Lower lobe of right lung (tissue), 2 donors: ENCODE measurements at places on chromosomes 11 and 22.
A peak's percentile ranks its signal among the peaks of the same experiment; 100 is the strongest.

DNA sequence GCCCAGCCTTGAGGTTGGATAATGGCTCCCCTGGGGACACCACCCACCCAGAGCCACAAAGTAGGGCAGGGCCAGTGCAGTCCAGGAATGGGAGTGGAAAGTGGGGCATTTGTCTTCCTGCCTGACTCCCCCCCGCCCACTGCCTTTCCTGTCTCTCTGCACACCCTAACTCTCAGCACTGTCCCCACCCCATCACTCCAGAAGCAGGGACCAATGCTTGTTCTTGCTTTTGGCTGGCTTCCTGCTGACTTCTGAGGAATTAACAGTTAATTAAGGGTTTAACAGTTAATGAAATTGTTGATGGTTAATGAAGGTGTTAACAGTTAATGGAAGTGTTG is 4.7 kb downstream of the PITPNM1 start:
- DNase-seq: no peak
- peaks cover 56% of the 10 kb centered on the region for H3K36me3 ChIP-seq
- H3K27me3 ChIP-seq: no peaks in the 10 kb centered on the region
- H3K4me1 ChIP-seq: peaks cover 12% of the 10 kb centered on the region
- H3K4me3 ChIP-seq: no peak overlapping the region
- no peak overlapping the region for H3K27ac ChIP-seq

DNA sequence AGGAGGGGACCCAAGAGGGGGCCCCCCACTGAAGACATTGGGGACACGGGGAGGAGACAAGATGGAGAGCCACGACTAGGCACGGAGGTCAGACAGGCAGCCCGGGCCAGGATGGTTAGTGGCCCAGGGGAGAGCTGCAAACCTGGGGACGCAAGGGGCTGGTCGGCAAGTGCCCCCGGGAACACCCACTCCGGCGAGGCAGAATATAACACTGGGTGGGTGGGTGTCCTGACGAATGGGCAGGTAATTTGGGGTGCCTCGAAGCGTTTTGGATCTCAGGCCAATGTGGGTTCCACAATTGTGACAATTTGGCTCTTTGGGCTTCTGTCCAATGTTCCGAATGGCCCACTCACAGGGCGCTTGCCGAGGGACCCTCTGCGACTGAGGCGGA is 9.9 kb downstream of the IGF2 start:
- H3K36me3 ChIP-seq: no peaks in the 10 kb centered on the region
- no peaks in the 10 kb centered on the region for H3K4me1 ChIP-seq
- H3K27me3 ChIP-seq: peaks cover 28% of the 10 kb centered on the region
- no peak for DNase-seq

DNA sequence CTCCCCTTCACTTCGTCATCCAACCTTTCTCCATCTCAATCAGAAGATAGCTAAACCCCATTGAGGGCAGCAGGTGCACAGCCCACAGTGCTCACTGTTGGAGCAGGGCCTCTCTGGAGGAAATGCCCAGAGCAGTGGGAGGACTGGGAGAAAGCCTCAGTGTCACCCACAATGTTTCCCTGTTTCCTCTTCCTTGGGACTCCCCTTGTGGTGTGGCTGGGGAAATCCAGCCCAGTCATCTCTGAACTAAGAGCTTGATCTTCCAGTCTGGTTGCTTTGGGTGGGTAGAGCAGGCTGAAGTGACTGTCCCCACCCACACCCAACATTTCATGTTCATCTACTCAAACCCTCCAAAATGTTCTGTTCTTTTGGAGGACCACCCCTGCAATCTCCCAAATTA is 29.8 kb upstream of the EED start:
- H3K36me3 ChIP-seq: no peaks in the 10 kb centered on the region
- no peaks in the 10 kb centered on the region for H3K27me3 ChIP-seq
- H3K4me3 ChIP-seq: no peak overlapping the region
- DNase-seq: no peak

DNA sequence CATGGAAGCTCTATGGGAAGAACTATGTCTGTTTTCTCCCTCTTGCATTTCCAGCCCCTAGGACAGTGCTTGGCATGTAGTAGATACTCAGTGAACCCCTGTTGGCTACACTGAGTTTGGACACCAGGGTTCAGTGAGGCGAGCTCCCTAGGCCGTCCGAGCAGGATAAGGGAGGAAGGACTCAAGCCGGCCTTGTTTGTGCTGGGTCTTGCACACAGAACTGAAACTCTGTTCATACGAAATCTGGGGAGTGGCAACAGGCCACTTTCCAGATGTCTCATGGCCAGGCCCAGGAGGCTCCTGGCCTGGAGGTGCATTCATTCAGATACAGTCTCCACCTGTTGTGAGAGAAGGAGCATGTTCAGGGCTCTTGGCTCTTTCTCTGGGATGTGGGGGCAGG is 23.6 kb upstream of the LMO1 start:
- H3K27ac ChIP-seq: no peak overlapping the region
- H3K4me1 ChIP-seq: peaks cover 12% of the 10 kb centered on the region
- H3K4me3 ChIP-seq: no peak overlapping the region
- H3K36me3 ChIP-seq: no peaks in the 10 kb centered on the region

DNA sequence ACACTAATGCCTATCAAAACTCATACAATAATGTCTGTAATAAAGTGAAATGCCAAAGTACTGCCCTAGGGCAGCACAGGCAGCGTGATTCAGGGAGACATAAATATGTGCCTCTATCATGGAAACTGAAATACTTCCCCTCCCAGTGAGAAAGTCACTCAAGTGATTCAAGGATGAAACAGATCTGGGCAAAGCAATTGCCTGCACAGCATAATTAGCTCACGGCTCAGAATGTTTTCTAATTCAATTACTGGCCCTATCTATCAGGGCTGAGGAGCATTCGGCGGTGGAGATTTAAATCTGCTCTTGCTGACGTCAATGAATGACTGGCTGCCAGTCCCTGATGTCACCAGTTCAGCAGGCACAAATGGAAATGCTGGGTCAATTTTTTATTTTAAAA is 27.7 kb upstream of the PPP2R1B start:
- no peak overlapping the region for H3K27ac ChIP-seq
- no peaks in the 10 kb centered on the region for H3K27me3 ChIP-seq
- H3K4me1 ChIP-seq: no peaks in the 10 kb centered on the region
- peaks cover 13% of the 10 kb centered on the region for H3K36me3 ChIP-seq

DNA sequence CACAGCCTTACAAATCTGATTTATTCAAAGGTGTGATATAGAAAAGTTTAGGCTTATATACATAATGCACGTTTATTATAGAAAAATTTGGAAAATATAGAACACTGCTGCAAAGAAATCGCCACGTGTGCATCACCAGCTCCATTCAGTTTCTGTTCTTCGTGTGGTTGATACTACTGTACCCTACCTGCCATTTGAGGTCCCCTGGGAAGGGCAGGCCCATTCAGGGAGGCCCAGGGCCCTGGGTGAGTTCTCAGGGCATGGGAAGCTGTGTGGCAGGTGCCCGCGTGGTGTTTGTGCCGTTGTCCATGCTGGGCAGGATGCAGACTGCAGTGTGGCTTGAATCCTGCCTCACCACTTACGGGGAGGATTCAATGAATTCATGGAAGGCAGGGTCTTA is 60.8 kb downstream of the TBC1D22A start:
- H3K27ac ChIP-seq: no peak overlapping the region
- peaks cover 13% of the 10 kb centered on the region for H3K36me3 ChIP-seq
- no peak overlapping the region for H3K4me3 ChIP-seq
- no peaks in the 10 kb centered on the region for H3K27me3 ChIP-seq
- peaks cover 6% of the 10 kb centered on the region for H3K4me1 ChIP-seq
- DNase-seq: no peak

GRCh38 chr11:120828847-120829246 is 195.1 kb upstream of the TBCEL start:
- no peaks in the 10 kb centered on the region for H3K36me3 ChIP-seq
- H3K27ac ChIP-seq: no peak overlapping the region
- peaks cover 4% of the 10 kb centered on the region for H3K27me3 ChIP-seq
- DNase-seq: no peak
- H3K4me1 ChIP-seq: no peaks in the 10 kb centered on the region

- peak overlapping the region; percentile 77 for H3K27ac ChIP-seq
- DNase-seq: peak; percentile 54
- no peak overlapping the region for H3K4me3 ChIP-seq
Measured at GRCh38 chr22:27726686-27727449, 74.7 kb downstream of the MN1 start.

GRCh38 chr11:63564056-63564774 is 1.0 kb upstream of the PLAAT2 start:
- peaks cover 35% of the 10 kb centered on the region for H3K4me1 ChIP-seq
- no peaks in the 10 kb centered on the region for H3K36me3 ChIP-seq
- DNase-seq: no peak
- H3K4me3 ChIP-seq: no peak overlapping the region

- peaks cover 31% of the 10 kb centered on the region for H3K4me1 ChIP-seq
- no peak overlapping the region for H3K27ac ChIP-seq
- no peaks in the 10 kb centered on the region for H3K27me3 ChIP-seq
- no peak overlapping the region for H3K4me3 ChIP-seq
Measured at GRCh38 chr11:44811841-44812448, 85.2 kb downstream of the TSPAN18 start.

DNA sequence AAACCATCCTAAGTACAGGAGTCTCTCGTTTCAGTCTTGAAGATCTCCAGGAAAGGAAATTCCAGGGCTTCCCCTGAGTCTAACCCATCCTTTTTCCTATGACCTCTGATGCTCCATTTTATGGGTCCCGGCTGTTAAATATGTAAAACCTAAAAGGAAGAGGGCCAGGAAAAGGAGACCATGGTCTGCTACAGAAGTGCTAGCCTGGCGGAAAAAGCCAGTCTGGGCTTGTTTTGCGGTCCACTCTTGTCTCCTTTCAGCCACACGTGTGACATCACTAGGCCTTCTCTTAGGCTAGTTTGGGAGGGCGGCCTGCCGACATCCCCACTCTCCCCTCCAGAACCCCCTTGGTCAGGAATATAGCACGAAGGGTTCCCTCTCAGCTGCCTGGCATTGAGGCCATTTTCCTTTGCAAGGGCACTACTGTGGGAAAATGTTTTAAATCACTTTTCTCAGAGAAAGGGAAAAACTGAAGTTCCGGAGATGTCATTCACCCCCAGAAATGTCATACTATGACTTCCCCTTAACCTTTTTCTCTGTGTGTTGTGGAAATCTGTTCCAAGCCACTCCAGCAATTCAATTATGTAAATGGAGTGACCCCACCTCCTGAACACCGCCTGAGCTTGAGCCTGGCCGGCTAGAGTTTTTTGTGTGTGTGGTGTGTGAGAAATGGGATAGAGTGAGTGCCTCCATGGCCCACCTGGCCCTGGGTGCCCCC is 86.9 kb downstream of the UBASH3B start:
- H3K4me1 ChIP-seq: peaks cover 48% of the 10 kb centered on the region
- no peak for DNase-seq
- no peaks in the 10 kb centered on the region for H3K36me3 ChIP-seq
- no peak overlapping the region for H3K4me3 ChIP-seq
